CMK (cell line): ENCODE measurements at places on chromosomes 12 and 14.

DNA sequence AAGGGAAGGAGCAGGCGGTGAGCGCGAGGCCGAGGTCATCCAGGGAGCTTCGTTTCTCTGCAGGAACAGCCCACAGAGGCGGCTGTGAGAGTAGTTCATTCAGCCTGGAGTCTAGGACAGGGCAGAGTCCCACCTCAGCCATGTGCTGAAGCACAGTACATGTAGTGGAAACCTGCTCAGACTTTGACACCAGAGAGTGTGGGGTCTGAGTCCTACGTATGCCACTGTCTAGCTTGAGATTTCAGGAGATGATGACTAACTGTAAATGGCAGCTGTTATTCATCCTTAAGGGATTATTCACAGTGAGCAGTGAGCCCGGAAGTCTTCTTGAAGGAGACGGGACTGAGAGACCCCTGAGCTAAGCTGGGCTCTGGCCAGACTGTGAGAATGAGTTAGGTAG, 938 bp upstream of the SLC6A13 start:
- no peak for DNase-seq

- no peak for DNase-seq
These were observed 7.4 kb upstream of the TUBA1B start for GRCh38 chr12:49138587-49138986.

GRCh38 chr12:1797011-1797901, 23.1 kb upstream of the LRTM2 start:
- DNase-seq, result peak; percentile 78

DNA sequence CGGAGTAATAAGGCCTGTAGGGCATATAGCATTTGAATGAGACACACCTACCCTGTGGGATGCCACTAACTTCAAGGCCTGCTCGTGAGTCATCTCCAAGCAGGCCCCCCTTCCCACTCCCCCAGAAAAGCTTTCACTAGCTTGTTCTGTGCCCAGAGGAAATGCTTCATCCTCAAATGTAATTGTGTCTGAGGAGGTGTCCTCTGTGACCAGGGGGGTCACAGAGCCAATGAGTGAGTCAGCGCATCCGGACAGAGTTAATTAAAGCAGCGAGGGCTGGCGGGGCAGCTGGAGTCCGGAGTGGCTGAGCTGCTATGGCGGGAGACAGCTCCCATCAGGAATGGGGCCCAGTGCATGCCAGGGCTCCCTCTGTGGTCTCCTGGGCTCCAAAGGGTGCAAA, 27.0 kb upstream of the ESRRB start:
- no peak for DNase-seq

DNA sequence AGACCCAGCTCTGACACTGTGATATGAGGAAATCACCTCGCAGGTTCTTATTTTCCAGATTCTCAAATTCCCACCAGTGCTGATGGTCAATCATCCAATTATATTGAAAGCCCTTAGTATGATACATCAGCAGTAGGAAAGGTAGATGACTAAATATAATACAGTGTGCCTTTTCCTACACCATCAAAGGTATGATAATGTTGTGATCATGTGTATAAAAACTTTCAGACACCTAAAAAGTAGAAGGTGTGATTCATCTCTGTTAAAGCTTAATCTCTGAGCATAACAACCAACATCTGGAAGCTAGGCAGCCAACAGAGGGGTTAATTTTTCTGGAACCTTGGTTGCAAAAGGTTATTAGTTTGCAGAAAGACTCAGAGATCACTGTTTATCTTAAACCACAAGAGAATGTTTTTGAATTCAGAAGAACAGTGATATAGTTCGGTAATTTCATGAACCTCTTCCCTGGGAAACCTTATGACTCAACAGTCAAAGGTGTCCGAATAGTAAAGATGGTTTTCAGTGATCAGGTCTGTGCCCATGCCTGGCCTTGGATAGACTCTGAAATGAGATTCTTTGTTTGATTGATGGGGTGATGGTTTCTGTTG, 122.5 kb downstream of the ETV6 start:
- no peak for DNase-seq

- no peak for DNase-seq
These were observed 199.1 kb upstream of the CNOT2 start for GRCh38 chr12:70044167-70044566.

DNA sequence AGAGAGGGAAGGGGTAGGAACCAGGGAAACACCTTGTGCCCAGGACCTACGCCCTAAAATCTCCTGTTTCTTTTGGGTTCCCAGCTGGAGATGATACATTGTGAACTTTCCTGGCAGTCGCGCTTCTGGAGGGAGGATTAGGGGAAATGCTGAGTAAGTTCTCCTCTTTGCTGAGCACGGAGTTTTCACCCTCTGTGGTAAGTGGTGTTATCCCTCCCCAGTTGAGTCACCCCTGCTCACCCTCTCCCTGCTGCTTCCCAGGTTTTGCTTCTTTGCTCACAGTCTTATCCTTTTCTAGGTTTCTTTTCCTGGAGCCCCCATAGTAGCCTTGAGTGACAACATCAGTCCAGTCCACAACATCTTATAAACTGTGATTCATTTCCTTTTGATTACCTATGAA, 789.1 kb downstream of the TMEM121 start:
- DNase-seq, result no peak

DNA sequence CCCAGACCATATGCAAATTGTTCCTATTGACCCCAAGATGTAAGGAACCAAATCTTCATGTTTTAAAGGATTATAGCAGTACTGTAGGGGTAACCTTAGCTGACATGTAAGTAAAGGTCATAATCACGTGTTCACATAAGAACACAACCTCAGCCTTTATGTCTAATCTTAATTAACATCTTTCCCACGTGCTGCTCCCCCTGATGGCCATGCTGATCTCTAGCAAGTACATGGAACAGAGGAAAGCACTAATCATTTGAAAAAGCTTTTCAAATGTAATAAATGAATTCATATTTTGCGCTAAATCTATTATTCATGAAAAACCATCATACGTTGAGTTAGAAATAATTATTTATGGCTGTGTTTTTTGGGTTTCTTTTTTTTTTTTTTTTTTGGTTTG, 30.5 kb upstream of the ITPR2 start:
- DNase-seq, result no peak

- no peak for DNase-seq
These were observed 22.2 kb upstream of the LRTM2 start for GRCh38 chr12:1797991-1798640.

DNA sequence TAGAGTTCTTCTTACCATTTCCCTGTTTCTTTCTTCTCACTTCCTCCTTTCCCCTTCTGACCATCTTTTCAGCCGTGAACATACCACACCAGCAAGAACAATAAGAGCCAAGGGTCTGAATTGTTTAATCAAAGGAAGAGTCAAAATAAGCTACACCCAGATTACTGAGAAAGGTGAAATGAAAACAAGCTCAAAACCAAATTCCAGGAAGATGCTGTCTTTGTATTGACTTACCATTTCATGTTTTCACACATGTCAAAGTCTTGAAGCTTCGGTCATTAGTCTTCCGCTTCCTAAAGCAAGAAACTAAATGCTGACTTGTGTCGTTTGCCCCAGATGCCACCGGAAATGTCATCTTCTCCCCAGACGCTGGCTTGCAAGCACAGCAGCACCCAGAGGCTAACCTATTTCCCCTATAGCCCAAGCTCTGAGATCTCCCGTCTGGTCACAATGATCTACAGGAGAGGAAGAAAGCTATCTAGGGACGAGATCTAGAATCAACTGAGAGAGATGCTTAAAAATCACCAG, 136.5 kb upstream of the AMIGO2 start:
- DNase-seq, result no peak

DNA sequence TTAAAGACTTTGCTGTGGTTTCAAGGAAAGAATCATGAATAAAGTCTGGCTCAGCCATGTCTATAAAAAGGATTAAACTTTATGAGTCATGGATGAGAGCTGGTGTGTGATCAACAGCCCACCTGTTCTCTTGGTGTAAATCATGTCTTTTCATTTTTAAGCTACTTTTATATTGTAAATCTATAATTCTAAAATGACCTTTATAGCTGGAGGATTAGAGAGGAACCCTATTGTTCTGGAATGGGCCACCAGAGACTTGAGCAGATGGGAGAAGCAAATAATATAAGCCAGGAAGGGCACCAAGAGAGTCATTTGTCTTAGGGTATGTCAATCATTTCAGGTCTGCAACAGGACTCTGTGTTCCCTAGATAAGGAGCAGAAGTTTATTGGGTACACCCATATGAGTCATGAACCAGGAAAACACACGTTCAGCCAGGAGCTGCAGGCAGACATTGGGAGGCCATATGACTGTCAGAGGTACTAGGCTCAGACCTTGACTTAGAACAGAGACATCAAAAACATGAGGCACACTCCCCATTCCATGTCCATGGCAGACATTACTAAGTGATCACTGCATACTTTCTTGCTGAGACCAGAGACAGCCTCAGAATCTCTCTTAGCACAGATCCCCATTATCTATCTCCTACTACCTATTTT, 49.3 kb downstream of the NDUFA12 start:
- no peak for DNase-seq

- no peak for DNase-seq
These were observed 27.4 kb upstream of the GUCY2C start for GRCh38 chr12:14723763-14724162.

- no peak for DNase-seq
These were observed 1882.8 kb upstream of the SEL1L start for GRCh38 chr14:83416476-83416875.

GRCh38 chr14:104551851-104552737, 27.5 kb upstream of the C14orf180 start:
- DNase-seq, result no peak
